ENCODE measurements at places on chromosomes 4 and X.

- no peak for DNase-seq
Observed at GRCh38 chr4:6724421-6725111, 8.6 kb downstream of the BLOC1S4 start.

GRCh38 chrX:100319716-100320115, 90.4 kb downstream of the PCDH19 start:
- no peak for DNase-seq

GRCh38 chr4:130573742-130574141, 1477.8 kb downstream of the C4orf33 start:
- DNase-seq, result no peak

- DNase-seq, result no peak
Observed at GRCh38 chr4:186551849-186552248, 3.5 kb downstream of the MTNR1A start.

DNA sequence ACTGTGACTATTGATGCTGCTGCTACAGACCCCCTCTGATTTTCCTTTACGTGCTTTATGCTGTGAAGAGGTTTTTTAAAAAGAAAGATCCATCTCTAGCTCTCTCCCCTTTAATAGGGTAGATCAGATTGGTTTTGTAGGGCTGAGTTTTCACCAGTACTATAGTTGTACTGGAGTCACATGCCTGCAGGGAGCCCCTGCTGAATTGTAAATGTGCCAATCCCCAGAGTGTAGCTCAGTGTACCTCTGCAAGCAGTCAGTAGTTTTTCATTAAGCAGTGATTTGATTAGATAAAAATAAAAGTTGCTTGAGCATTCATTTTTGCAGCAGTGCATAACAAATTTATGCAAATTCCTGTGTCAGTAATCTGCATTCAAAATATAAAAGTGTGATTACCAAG, 179.2 kb downstream of the IL1RAPL2 start:
- DNase-seq, result no peak

GRCh38 chrX:30309139-30309571, at the start of gene NR0B1:
TSS of gene NR0B1 (minus strand) at chrX:30309390. CDS start at chrX:30309363, 27 bp downstream.
- DNase-seq, result no peak

GRCh38 chr4:55509266-55509665, 37.4 kb downstream of the CLOCK start:
- DNase-seq, result no peak

DNA sequence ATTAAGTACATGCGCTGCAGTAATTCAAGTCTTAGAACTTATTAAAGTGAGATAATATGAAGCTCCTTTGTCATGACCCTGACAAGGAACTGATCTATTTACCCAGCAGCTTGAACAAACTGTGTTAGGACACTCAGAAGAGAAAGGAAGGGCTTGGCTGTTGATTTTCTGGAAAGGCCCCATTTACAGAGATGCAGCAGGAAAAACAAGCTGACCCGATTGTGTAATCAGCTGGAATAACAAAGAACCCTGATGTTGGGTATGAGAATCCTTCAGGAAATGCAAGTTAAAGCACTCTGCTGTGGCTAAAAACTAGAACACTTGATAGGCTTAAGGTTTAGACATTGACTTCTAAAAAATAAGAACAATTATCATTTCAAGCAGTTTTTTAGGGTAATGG, 64.8 kb downstream of the TBC1D9 start:
- DNase-seq, result peak; percentile 72

GRCh38 chrX:118536687-118537461, 41.3 kb downstream of the DOCK11 start:
- DNase-seq, result no peak

DNA sequence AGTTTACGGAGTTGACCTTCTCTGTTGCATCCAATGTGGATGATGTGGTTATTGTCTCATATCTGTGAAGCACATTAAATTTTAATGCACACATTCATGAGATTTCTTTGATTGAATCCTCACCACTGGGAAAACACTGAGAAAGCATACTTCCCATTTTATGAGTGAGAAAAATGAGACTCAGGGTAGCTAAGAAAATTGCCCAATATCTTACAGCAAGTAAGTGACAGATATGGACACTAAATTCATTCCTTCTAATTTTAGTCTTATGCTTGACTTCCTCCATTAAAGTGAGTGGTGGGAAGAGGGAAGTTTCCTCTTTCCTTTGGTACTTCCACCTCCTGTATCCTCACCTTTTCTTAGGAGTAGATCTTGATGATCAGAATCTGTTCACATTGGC, 504.8 kb upstream of the BOD1L1 start:
- DNase-seq, result no peak

- DNase-seq, result no peak
Observed at GRCh38 chr4:100075056-100075455, 115.2 kb downstream of the DDIT4L start.

DNA sequence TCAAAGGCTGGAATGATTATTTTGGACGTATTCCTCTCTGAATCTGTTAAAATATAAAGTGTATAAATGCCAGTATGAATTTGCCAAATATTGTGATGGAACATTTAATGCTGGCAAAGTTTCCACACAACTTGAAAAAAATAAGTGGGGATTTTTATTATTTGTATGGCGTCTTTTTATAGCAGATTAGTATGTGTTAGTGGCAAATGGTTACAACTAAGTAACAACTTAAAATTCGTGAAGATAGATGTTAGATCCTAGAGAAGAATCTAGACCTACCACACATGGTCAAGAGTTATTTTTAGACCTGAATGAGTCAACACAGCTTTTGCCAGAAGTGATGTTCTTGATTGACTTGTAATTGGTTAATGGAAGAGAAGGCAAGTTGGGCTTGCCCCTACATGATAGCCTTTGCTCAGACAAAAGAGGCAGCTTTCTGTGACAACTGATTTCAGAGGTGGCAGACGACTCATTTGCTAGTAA, 4.8 kb downstream of the CPE start:
- no peak for DNase-seq

GRCh38 chr4:42070463-42070862, 80.1 kb downstream of the SLC30A9 start:
- no peak for DNase-seq

DNA sequence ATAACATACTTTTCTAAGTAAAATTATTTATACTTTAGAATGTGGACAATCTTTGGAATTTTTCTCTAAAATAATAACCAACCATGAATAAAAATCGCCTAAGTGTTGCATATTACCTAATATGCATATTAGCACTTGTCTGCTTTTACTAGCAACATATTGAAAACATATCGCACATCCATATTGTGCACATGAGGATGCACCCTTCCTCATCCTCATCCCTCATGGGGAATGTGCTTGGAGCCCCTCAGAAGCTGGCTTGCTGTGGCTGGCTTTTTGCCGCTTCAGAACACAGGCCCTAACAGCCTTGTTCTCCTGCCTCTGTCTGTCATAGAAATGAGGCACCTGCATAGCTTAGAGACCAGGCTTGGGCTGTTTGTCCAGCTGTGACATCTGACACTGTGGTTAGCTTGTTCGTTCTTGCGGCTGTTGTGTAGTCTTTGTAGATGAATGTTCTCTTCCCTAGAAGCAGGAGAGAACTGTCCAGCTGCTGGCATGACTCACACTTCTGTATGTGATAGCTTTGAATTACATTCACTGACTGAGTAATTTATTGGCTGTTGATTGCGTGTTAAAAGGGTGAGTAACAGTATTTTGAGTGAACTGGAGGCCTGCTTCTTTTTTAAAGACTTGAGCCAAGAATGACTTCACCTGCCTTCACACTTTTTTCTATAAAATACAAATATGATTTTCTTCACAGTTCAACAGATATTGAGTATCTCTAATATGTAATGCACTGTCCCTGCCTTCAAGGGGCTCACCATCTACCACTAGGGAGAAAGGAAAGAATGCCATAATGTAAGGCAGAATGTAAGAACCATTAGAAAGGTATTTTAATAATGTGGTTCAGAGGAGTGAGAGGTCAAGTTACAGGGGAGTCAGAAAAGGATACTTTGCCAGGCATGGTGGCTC, 81.9 kb downstream of the HMGB2 start:
- peak; percentile 98 for DNase-seq

GRCh38 chr4:99878604-99879003, 15.6 kb downstream of the LAMTOR3 start:
- DNase-seq, result no peak

GRCh38 chrX:45873781-45874180, 671.4 kb downstream of the ZNF674 start:
- DNase-seq, result no peak

Measured in brain pericyte (primary cell).